ENCODE measurements at places on chromosomes 4 and X.
A peak's percentile ranks its signal among the peaks of the same experiment; 100 is the strongest.

- DNase-seq: no peak
Observed at GRCh38 chr4:106583108-106583507, 214.5 kb upstream of the GIMD1 start.

- no peak for DNase-seq
Observed at GRCh38 chr4:61220556-61220955, 20.4 kb downstream of the ADGRL3 start.

DNA sequence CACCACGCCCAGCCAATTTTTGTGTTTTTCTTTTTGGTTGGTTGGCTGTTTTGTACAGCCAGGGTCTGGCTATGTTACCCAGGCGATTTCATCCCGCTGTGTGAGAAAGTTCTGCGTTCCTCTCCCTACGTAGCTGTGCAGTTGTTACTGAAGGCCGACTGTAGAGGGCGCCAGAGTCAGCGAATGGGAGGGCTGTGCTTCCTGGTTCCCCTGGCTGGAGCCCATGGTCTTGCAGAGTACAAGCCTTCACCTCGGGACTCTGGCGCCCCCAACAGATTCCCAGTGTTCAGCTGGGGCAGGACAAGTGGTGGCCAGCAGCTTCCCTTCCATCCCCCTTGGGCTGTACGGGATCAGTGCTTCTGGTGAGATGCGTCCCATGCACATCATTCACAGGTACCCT, 5.6 kb upstream of the CT45A1 start:
- DNase-seq: no peak

GRCh38 chrX:103941201-103941975, 21.0 kb upstream of the TMSB15B start:
- DNase-seq: no peak

DNA sequence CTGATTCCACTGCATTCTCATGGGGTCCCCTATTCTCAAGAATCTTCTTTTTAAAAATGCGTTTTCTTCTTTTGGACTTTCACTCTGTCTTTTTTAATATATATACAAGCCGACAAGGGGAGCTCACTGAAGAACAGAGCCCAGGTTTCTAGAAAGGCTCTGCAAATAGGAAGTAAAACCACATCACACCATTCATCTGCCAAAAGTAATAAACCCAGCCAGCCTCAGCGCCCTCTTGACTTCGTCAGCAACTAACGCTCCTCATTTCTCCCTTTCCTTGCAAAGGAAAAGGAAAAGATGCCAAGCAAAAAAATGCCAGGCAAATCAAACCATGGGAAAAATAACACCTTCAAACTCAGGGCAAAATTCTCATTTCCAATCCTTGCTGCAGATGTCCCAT, 136.4 kb downstream of the HHIP start:
- no peak for DNase-seq

DNA sequence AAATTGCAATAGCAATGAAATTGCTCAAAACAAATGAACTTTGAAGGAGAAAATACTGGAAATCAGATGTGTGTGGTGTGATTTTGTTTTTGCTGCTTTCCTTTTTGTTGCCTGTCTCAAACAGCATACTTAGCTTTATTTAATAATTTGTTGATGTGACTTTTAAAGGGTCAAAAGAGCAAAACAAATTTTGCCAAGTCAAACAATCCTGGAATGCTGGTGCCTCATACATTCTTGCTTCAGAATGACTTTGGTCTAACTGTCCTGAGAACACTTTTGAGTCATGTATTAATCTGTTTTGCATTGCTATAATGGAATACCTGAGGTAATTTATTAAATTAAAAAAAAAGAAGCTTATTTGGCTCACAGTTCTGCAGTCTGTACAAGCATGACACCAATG, 3.4 kb downstream of the PF4V1 start:
- DNase-seq: no peak

DNA sequence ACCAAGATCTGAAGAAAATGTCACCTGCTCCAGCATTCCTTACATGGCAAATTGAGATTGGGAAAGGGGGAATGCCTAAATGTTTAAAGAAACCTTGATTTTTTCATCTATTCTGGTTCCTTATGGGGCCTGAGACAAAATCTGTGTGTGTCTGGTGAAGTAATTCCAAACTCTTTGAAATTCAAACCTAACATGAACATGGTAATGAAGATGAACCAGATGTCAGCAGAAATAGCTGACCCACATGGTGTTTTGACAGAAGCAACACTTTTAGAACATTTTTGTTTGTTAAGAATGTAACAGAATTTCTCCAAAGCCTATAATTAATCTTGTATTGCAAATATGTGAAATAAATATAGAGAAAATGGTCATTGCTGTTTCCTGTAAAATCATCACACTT, 133.0 kb downstream of the PARM1 start:
- peak; percentile 7 for DNase-seq

DNA sequence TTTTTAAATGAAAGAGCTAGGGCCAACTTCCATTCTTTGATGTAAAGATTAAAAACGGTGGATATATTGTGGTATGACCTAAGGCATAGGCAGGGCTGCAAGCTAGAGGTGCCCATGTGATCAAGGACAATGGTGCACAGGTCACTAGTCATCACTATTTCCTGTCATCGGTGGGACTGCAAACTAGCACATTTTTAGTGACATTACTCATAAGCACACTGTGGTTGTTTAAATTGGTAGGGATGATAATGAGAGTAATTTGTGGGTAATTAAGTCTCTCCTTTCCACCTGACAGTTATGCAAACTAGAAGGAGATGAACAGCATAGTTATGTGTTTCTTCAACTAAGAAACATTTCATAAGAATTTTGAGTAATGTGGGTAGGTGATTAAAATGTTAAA, 85.4 kb downstream of the GPRIN3 start:
- DNase-seq: peak; percentile 13

DNA sequence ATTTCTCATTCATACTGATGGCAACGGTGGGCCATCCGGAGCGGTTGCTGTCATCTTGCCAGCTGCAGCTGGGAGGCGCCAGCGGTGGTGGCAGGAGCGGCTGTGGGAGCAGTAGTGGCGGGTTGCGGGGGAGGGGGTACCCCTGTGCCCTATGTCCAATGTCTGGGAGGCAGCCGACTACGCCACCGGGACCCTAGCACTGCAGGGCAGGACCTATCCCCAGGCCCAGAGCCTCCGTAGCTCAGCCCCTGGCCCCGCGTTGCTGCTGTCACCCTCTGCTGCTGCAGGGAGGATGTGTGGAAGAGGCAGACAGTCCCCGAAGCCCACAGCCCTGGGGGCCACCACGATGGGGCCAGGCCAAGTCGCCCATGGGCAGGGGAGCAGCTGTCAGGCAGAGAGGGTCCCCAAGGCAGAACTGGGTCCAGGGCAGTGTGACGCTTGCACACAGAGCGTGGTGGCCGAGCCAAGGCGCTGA, 10.0 kb upstream of the SPP1 start:
- no peak for DNase-seq

DNA sequence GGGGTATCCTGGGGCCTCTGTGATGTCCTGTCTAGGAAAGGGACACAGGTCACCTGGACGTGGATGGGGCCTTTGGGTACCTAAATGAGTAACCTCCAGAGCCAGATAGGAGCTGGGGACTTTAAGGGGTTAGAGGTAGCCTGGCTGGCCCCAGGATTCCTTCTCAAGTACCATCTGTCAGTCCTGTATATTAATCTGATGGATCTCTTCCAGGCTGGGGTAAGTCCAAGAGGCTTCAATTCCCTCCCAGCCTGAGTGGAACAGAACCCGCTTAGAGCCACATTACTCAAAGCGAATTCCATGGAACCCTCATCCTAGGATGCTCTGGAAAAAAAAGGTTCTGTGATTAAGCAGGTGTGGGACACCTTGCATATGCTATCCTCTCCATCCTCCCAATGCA, 24.8 kb upstream of the MAP3K15 start:
- DNase-seq: no peak

GRCh38 chr4:157043131-157043530, 32.8 kb upstream of the GLRB start:
- DNase-seq: no peak

DNA sequence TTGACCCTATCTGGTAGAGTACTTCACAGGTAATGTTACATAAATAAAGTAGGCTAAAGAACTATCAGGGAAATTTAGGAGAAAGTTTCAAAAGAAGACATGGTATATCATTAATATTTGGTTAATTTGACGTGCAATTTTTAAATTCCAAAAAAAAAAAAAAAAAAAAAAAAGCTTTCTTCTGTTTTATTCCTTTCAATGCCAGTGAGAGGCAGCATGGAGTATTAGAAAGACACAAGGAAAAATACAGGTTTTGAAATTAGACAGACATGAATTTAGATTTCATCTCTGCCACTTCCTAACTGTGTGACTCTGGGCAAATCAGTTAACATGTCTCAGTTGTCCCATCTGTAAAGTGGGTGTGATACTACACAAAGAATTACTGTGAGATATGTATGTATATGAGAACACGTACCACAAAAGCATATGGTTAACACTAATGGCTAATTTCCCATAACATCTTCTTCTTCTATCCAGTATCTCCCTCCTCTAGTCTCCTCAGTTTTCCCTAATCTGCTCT, 132.5 kb downstream of the GPC3 start:
- DNase-seq: no peak

GRCh38 chr4:177275999-177276398, 33.7 kb upstream of the NEIL3 start:
- DNase-seq: no peak

- no peak for DNase-seq
Observed at GRCh38 chr4:82335043-82335442, 38.7 kb downstream of the HNRNPD start.

DNA sequence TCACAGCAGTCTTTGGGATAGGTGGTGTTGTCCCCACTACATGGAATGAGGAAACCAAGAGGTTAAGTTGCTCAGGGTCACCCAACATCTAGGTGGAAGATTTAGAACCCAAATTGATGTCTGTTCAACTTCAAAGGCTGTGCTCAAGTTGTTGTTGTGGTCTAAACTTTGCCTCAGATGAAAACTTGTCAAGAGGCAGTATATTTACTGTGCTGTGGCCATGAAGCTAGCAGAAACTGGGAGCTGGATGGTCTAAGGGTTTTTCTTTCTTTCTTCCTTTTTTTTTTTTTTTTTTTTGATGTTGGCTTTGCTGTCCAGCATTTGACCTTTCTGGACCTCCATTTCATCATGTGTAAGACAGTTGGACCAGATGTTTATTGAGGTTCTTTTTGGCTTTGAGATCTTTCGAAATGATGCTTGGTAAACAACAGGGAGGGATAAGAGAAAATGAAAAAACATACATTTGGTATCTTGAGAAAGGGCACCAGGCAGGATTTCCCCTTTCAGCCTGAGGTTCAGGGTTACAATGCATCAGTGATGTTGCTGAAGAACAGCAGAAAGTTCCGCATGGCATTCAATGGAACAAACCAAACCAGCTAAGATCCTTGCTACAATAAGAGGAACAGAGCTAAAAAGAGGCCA, 166.2 kb upstream of the RPS6KA3 start:
- DNase-seq: no peak
